Fibroblast of skin of back (primary cell): ENCODE measurements at places on chromosomes 6 and 20.

DNA sequence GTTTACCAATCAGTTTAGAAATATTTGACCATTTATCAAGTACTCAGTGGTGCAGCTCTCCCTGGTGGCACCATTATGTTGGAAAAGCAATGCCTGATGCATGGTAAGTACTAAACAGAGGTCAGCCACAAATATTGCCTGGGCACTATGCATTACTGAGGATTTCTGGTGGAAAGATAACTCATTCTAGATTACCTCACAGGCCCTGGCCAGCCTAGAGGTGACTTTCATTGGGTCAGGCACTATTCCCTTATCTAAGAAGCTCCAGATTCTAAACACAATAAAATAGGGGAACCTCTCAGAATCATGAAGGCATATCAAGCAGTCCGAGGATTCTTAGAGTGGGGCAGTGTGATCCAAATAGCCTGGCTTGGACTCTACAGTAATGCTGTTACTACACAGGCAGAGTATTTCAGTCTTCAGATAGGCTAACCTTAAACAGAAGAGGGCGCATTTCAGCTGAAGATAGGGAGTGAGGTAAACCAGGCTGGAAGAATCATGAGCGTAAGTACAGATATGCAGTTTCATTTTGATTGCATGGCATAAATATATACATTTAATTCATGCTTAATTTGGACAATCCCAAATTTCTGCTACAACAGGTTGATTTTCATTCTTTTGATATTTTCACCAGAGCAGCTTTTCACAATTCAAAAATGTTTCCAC lies 12.1 kb downstream of the LGSN start:
- DNase-seq = peak; percentile 48

DNA sequence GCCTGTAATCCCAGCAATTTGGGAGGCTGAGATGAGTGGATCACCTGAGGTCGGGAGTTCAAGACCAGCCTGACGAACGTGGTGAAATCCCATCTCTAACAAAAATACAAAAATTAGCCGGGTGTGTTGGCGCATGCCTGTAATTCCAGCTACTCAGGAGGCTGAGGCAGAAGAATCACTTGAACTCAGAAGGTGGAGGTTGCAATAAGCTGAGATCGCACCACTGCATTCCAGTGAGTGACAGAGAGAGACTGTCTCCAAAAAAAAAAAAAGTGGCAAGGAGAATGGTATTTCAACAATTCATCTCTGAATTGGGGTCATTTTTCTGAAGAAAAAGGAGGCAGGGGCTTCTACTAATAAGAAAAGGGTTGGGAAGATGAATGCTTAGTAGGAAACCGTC lies 111.5 kb upstream of the NHSL1 start:
- no peak for DNase-seq

DNA sequence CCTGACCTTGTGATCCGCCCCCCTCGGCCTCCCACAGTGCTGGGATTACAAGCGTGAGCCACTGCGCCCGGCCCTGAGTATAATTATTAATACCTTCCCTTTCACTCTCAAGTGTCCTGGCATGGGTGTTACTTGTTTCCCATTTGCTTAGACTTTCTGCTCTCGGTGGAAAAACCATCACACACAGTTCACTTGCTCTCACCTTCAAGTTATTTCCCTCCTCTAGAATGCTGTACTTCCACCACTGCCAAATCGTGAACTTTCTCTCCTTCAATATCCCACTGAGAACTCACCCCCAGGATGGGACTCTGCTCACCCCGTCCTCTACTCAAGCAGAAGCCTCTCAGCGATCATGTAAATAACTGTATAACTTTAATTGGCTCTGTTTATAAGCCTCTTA lies 4.6 kb upstream of the HIVEP1 start:
- DNase-seq = no peak

DNA sequence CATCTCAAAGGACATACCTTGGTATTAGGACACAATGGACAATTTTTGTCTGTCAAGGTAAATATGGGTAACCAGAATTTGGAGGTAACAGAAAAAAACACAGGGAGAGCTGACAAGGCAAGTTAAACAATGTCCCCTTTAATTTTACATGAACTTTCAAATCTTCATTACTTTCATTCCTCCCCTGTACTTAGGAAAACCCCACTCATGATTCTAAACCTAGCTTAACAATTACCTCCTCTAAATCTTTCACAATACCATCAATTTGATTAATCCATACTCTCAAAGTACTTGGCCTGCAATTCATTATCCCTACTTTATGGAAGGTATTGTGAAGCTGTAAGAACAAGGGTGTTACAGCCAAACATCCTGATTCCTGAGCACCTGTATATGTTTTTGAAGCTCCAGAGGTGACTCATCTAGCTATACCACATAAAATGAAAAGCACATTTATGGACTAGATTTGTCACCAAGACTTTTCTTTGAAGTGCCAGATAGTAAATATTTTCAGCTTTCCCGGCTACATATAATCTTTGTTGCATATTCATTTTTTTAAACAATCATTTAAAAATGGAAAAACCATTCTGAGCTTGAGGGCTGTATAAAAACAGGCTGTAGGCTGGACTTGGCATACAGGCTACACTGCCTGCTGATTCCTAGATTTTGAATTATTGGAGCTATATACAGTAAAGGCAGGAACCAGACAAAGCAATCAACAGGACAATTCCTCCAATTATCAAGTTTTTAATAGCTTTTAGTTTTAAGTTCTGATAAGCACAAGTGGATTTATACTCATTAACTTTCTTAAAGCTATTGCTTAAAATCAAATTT lies 22.9 kb downstream of the DEK start:
- DNase-seq = no peak

DNA sequence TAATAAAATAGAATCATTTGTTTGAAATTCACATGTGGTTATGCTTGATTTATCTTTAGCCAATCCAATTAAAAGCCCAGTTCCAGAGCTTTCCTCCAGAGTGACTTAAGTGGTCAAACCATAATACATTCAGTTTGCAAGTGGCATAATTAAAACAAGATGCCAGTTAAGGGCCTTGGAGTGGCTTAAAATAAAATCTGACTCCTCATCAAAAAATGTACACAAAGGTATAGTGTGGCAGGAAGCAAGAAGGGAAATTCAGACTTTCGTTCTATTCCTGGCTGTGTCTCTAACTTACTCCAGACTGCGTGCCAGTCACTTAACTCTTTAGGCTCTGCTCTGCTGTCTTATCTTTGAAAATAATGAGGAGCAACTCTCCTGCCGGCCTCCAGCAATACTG lies 251.3 kb upstream of the PRND start:
- peak; percentile 84 for DNase-seq

- no peak for DNase-seq
Observed at GRCh38 chr6:161482517-161482858, 208.6 kb upstream of the AGPAT4 start.

GRCh38 chr20:62179162-62179504 lies 3.7 kb upstream of the MTG2 start:
- no peak for DNase-seq

- DNase-seq = no peak
Observed at GRCh38 chr6:41036186-41036585, 2.8 kb downstream of the UNC5CL start.

- DNase-seq = no peak
Observed at GRCh38 chr6:118739696-118740353, 88.4 kb upstream of the CEP85L start.

GRCh38 chr6:40932953-40933352 lies 106.1 kb downstream of the UNC5CL start:
- no peak for DNase-seq

DNA sequence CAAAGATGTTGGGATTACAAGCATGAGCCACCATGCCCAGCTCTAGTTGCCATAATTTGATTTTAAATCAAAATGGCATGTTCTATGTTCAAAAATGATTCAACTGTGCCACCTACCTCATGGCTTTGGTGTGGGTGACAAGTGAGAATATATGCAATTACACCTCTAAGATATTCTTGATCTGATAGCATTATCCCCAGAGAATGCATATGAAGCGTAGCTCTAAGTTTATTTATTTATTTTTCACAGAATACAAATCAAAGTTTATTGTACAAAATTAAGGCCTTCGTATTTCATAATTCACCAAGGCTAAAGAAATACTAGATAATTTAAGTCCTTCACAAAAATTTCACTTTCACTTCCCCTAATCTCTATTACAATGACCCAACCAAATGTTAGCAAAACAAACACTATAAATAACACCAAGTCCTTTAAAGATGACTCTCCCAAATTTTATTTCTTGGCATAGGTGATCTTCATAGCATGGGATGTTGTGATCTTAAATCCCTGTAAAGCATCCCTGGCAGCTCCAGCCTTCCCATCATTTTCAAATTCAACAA lies 205.9 kb upstream of the TAB2 start:
- DNase-seq = no peak

- DNase-seq = no peak
Observed at GRCh38 chr6:136677822-136678221, 114.5 kb downstream of the MAP3K5 start.

- no peak for DNase-seq
Observed at GRCh38 chr6:154907291-154907690, 87.8 kb upstream of the TIAM2 start.

DNA sequence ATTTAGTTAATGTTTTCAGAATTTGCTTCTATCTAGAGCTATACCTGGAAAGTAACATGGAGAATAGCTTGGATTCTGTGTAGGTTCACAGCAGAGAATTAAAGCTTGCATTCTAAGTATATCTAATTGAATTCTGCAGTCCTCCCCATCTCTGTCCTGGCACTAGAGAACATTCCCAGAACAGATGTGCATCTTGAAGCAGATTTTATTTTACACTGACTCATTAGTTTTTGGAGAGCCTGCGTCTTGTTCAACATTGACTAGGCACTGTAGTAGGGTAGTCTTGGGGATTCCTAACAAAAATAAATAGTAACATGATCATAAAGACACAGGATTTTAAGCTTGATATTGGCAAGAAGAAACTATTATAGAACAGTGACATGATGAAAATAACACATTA lies 36.2 kb upstream of the BAG2 start:
- no peak for DNase-seq

GRCh38 chr6:119187596-119187995 lies 109.1 kb upstream of the FAM184A start:
- no peak for DNase-seq

DNA sequence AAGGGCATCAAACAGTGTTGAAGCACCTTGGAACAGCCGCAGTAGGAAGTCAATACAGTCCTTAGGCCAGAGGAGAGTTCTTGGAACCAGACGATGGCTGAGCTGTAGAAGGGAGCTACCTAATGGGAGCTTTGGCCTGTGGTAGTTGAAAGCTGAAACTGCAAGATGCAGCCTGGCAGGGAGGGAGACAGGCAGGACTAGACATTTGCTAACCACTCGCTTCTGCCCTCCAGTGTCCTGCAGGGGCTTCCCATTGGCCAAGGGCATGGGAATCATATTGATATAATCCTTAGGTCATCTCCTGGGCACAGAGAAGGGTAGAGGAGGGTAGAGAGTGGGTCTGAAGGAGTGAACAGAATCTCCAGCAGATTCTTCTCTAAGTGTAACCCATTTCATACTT lies 60.4 kb downstream of the TPD52L1 start:
- DNase-seq = no peak

GRCh38 chr6:3413592-3413991 lies 43.3 kb downstream of the SLC22A23 start:
- no peak for DNase-seq

DNA sequence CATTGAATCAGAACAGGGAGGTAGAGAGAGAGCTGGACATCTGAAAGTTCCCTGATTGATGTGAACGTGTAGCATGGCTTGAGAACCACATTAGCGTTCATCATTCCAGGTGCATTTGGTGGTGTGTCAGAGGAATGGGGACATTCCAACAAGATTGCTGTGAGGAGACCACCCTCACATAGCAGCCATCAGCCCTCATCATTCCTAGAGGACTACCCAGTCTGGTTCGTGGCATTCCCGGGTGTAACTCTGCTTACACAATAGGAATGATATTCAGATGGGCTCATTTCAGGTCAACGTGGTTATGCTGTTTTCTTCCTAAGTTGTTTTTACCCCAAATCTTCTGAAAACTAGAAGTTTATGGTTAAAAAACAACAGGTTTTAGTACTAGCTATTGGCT lies 62.2 kb upstream of the KLHL31 start:
- DNase-seq = peak; percentile 61

DNA sequence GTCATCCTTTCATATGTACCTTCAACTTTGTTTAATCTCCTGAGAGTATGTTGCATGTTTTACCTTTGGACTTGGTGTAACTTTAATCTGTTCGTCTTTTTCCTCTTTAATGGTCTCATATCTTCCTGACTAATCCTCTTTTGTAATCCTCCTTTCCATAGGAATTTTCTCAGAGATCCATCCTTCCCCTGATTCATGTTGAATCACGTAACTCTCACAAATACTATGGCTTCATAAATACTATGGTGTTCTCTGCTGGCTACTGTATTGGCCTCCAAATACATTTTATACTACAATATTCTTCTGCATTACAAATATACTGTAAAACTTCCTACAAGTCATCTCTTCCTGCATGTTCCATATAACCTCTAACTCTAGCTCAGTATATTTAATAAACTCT lies 317.7 kb upstream of the ADGRB3 start:
- DNase-seq = peak; percentile 22

GRCh38 chr6:41247882-41248705 lies 19.9 kb downstream of the TREML4 start:
- DNase-seq = no peak

DNA sequence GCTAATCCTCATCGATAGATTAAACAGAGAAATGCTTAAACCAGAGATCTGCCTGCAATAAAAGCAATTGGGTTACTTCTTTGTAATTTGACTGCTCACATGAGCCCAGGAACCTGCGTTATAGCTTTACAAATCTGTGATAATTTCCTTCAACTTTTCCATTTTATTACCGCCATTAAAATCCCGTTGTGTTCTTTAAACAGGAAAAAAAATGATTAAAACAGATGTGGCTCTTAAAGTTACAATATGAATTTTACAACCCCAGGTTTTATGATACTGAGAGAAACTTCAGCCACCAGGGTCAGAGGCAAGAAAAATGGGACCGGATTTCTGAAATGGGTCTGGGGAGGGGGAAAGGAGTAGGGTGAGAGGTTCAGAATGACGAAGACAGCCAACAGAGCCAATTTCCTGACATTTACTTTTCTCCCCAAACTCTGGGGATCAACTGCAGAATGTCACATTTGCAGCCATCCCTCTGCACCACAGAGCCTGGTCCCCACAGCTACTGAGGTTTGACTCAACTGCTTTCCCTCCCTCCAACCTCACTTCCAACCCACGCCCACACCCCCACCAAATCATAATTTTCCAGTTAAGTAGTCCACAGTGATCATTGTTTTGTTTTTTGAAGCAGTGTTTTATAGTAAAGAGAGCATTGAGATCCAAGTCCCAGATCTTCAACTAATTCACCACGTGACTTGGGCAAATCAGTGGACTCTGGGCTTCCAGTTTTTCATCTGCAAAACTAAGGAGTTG lies 77.6 kb upstream of the EYA2 start:
- no peak for DNase-seq

DNA sequence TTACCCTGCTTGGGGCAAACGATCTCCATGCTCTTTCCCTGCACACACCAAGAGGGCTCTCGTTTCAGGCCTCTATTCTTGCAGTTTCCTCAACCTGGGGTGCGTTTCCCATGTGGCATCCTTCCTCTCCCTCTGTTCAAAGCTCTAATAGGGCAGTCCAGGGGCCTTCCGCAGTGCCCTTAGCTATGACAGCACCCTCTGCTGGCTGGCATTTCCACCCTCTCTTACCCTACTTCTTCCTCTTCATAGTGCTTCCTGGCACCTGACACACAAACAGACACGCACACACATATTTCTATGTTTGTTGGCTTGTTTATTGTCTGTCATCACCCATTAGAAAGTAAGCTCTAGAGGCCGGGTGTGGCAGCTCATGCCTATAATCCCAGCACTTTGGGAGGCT lies 294.0 kb downstream of the CLIC5 start:
- DNase-seq = no peak

- peak; percentile 7 for DNase-seq
Observed at GRCh38 chr20:51831866-51832265, 29.5 kb upstream of the SALL4 start.
